ENCODE measurements at places on chromosomes 11 and 22.

- peak; percentile 81 for DNase-seq
Observed at GRCh38 chr11:126153972-126154371, 57.5 kb downstream of the RPUSD4 start.

GRCh38 chr22:43402128-43402527, 9.7 kb upstream of the MPPED1 start:
- DNase-seq, result no peak

- no peak for DNase-seq
Observed at GRCh38 chr22:42596863-42597530, 17.7 kb downstream of the POLDIP3 start.

- DNase-seq, result no peak
Observed at GRCh38 chr11:13699870-13700269, 31.4 kb downstream of the FAR1 start.

GRCh38 chr11:59669611-59670009, 773 bp upstream of the PATL1 start:
- no peak for DNase-seq

GRCh38 chr11:8604078-8604723, 10.2 kb upstream of the STK33 start:
- DNase-seq, result no peak

DNA sequence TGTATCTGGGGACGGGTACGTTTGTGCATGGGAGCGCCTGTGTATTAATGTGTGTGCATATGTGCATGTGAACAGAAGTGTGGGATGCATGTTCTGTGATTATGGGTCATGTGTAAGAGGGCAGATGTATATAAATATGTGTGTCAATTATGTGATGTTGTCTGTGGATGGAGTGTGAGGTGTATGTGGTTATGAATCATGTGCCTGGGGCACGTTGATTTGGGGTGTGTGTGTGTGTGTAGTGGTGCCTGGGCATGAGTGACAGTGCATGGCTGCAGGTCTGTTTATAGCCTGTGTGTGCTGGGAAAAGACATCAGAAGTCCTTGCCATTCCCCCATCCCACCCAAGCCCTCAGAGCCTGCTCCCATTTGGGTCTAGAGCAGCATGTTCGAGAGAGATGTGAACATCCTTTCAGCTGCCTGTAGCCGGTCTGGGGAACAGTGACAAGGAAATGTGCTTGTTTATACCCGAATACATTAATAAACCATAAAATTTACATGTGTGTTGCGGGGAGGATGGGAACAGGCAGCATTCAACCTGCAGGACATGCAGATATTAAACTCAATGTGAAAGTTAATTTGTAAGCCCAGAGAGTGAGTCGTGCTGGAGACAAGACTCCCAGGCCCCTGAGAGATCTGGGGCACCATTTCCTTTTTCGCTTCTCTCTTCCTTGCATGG, 129.0 kb downstream of the NECTIN1 start:
- no peak for DNase-seq

Data from Peyer's patch (tissue), 4 donors.